Glutamatergic neuron (in vitro differentiated cells): ENCODE measurements at places on chromosomes 4 and X.

GRCh38 chr4:56723201-56723605 is 42.1 kb upstream of the HOPX start:
- no peak for DNase-seq

DNA sequence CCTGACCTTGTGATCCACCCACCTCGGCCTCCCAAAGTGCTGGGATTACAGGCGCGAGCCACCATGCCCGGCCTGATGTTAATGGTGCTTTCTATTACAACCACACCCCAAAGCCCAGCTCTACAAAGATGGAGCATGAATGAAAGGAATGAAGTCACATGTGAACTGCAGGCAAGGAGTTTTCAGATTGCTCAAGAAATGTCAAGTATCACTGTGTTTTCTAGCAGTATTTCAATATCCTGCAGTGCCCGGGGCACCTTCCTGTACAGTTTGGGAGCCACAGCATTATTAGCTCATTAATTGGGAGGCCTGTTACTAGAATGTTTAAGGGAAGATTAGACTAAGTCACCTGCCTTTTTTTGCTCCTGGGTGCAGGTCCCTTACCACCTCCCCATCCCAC is 40.1 kb downstream of the PRIMPOL start:
- DNase-seq: no peak

GRCh38 chr4:8291036-8291682 is 21.6 kb downstream of the HTRA3 start:
- peak; percentile 14 for DNase-seq

DNA sequence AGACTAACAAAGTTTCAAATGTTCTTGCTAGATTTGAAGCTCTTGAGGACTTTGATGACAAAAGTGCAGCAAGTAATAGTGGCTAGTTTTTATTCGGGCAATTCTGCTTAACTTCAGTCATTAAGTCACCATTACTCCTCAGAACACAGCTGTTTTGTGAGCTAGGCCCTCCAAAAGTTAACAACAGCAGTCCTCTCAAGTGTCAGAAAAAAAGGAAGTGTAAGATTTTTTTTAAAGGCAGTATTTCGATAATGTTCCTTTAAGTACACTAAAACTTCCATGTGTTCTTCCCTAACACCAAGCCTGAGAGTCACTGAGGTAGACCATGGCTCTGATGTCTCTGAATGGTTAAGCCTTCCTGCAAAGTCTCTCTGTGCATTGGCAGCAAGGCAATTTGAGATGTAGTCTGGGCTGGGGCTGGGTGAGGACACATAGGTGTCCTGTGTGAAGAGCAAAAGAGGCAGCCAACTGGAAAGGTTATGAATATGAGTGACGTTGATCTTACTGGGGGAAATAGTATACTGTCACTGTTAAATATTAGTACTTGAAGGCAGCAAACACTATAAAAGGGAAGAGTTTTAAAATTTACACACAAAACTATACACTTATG is 174.0 kb upstream of the MAP3K15 start:
- no peak for DNase-seq

DNA sequence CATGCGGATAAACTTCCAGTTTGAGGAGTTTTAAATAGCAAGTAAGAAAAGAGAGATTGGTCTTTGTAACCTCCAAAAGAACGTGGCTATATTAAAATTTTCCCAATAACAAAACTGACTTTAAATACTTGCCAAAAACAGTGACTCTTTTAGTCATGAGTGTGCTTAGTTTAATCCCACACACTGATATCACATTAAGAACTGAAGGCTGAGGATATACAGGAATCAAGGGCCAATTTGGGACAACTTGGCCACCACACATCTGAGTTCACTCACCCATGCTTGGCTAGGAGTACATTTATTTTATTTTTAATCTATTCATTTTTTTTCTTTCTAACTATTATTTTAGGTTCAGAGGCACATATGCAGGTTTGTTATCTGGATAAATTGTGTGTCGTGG is 110.2 kb downstream of the APBB2 start:
- DNase-seq: no peak

GRCh38 chr4:94410678-94411206 is 41.0 kb upstream of the PDLIM5 start:
- no peak for DNase-seq

DNA sequence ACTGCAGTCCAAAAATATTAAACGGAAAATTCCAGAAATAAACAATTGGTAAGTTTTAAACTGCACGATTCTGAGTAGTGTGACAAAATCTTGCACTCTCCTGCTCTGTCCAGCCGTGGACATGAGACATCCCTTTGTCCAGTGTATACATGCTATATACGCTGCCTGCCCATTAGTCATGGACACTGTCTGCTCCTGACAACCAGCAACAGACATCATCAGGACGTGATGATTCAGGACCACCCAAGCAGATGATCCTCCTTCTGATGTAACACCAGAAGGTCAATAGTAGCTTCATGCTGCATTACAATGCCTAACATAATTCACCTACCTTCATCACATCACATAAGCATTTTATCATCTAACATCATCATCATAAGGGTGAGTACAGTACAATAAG is 36.3 kb downstream of the ATRX start:
- DNase-seq: no peak

DNA sequence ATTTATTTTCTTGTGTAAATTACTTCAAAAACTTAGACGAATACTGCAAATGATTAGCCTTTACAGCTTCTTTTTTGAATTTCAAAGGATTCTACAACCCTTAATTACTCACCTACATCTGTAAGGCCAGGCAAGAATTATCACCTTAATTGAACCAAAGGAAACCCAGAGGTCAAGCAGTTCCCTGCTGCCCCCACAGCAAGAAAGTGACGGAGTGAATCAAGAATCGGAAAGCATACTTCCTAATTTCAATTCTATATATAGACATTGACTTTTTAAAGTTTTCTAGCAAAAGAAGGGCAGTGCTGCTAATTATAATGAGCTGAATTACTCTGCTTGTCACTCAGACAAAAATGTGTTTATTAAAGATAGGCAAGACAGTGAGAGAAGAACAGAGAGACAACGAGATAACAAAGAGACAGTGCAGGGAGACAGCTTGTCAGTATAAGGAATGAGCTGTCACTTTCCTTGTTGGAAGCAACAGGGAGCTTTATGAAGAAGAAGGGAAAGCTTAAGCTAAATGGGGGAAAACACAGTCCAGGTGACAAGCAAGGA is 47.5 kb upstream of the SPANXN4 start:
- DNase-seq: no peak

GRCh38 chrX:134650701-134651100 is 7.6 kb downstream of the PLAC1 start:
- no peak for DNase-seq

GRCh38 chr4:4849524-4850193 is 9.8 kb upstream of the MSX1 start:
- DNase-seq: peak; percentile 10
